HCT116 (cell line): ENCODE measurements at places on chromosomes 6 and 20. TPM values are rescaled to one million over a fixed set of nuclear protein-coding genes. Genes with fewer than 3 reads are reported as not detected.

The PKIB gene
- 24.0 TPM for total RNA-seq

The GHRH gene
- total RNA-seq, result not detected

The BNIP5 gene
- not detected for total RNA-seq

The THBD gene
- total RNA-seq, result 0.39 TPM

The PHACTR1 gene
- total RNA-seq, result 0.17 TPM

The ZKSCAN3 gene
- 11.2 TPM for total RNA-seq
